ENCODE measurements at places on chromosomes 16 and 17. TPM values are rescaled to one million over a fixed set of nuclear protein-coding genes. Genes with fewer than 3 reads are reported as not detected.

USP43 gene
- total RNA-seq: 2.0 TPM

DYNLL2 gene
- total RNA-seq: 95.9 TPM

KRTAP3-1 gene
- total RNA-seq: not detected

DNA sequence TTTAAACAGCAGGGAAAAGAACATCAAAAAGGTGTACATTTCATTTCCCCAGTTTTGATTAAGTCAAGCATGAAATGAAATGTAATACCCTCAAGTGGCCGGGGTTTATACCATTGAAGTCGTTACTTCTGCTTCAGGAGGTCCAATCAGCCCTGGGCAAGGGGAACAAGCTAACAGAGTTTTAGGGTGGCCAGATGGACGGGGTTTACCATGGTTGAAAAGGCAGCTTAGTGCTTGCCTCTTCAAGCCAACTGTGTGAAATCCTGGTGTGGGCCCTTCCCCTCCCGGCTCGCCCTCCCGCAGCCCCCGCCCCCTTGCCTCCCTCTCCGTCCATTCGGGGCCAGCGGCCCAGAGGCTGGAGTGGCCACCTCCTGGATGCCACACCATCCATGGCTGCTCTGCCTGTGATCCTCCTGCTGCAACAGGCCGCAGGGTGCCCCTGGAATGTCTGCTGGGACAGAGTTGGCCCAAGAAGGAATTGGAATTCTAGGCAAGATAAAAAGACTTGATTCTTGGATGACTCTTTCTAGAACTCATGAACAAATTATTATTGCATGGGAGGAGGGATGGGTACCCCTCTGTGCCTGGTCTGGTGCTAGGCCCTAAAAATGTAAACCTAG is 296.2 kb upstream of the IRX3 start:
- H3K36me3 ChIP-seq: no peaks in the 10 kb centered on the region
- peaks cover 17% of the 10 kb centered on the region for H3K27me3 ChIP-seq
- H3K4me1 ChIP-seq: peaks cover 58% of the 10 kb centered on the region
- no peak for DNase-seq
- H3K27ac ChIP-seq: no peak overlapping the region

GRCh38 chr16:23469814-23470213 is 16.8 kb upstream of the COG7 start:
- no peak overlapping the region for H3K4me3 ChIP-seq
- no peak overlapping the region for H3K27ac ChIP-seq
- H3K36me3 ChIP-seq: peaks cover 10% of the 10 kb centered on the region
- no peaks in the 10 kb centered on the region for H3K4me1 ChIP-seq

DNA sequence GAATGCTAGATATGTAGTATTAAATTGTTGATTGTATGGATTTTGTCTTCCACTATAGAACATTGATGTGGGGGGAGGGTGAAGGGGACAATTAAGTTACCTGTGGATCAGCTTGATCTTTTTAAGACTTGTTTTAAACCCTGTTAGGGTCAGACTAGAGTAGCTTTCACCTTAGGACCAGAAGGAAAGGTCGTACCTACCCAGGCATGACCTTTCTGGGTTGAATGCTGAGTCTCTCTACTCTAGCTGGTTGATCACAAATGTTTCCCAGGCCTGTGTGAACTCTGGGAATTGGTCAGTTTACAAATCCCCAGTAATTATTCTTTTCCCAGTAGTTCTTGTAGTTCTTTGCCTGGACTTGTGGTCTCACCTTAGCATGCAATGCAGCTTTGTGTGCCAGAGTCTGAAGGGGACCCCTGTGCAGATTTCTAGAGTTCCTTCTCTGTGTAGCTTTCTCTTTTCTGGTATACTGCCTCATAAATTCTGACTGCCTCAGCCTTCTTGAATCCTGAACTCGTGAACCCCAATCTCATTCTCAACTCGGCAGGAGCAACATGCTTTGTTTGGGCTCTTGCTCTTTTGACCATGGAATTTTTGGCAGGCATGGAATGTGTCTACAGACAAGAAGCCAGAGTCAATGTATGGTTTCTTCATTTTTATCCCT is 54.1 kb downstream of the VMP1 start:
- peaks cover 13% of the 10 kb centered on the region for H3K36me3 ChIP-seq
- H3K27me3 ChIP-seq: no peaks in the 10 kb centered on the region
- H3K27ac ChIP-seq: peak overlapping the region; percentile 0
- no peak for DNase-seq
